MCF 10A (cell line): ENCODE measurements at places on chromosomes 13 and 19. TPM values are rescaled to one million over a fixed set of nuclear protein-coding genes. Genes with fewer than 3 reads are reported as not detected.

DNA sequence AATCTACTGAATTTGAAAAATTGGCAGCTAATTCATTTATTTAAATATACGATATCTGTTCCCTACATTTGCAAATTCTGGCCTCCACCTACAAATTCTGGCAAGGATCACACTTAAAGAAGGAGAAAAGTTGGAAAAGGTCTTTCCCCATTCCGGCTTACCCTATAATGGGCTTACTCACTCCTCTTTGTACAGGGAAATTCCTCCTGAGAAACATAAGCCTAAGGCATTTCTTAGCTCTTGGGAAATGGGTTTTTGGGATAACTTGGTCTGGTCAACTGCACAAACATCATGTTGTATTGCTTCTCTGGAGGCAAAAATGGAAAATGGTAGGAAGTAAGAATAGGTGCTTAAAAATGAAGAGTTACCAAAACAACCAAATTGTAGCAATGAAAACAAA, 25.5 kb downstream of the KCTD12 start:
- no peaks in the 10 kb centered on the region for H3K27me3 ChIP-seq
- no peak overlapping the region for H3K27ac ChIP-seq
- H3K4me3 ChIP-seq, result no peak overlapping the region

- DNase-seq, result no peak
- H3K4me3 ChIP-seq, result no peak overlapping the region
- H3K4me1 ChIP-seq, result no peaks in the 10 kb centered on the region
- no peak overlapping the region for H3K27ac ChIP-seq
- peaks cover 11% of the 10 kb centered on the region for H3K27me3 ChIP-seq
Measured at GRCh38 chr13:62287764-62288163, 872.1 kb upstream of the PCDH20 start.

- no peak overlapping the region for H3K4me3 ChIP-seq
- H3K27me3 ChIP-seq, result peaks cover 17% of the 10 kb centered on the region
- no peaks in the 10 kb centered on the region for H3K36me3 ChIP-seq
- DNase-seq, result peak; percentile 12
- no peaks in the 10 kb centered on the region for H3K4me1 ChIP-seq
Measured at GRCh38 chr13:99446242-99446641, 55.0 kb upstream of the TM9SF2 start.

- H3K27ac ChIP-seq, result no peak overlapping the region
- no peak for DNase-seq
- no peak overlapping the region for H3K4me3 ChIP-seq
- H3K27me3 ChIP-seq, result peaks cover 24% of the 10 kb centered on the region
- no peaks in the 10 kb centered on the region for H3K36me3 ChIP-seq
Measured at GRCh38 chr13:35781036-35782000, 304.8 kb upstream of the MAB21L1 start.

DNA sequence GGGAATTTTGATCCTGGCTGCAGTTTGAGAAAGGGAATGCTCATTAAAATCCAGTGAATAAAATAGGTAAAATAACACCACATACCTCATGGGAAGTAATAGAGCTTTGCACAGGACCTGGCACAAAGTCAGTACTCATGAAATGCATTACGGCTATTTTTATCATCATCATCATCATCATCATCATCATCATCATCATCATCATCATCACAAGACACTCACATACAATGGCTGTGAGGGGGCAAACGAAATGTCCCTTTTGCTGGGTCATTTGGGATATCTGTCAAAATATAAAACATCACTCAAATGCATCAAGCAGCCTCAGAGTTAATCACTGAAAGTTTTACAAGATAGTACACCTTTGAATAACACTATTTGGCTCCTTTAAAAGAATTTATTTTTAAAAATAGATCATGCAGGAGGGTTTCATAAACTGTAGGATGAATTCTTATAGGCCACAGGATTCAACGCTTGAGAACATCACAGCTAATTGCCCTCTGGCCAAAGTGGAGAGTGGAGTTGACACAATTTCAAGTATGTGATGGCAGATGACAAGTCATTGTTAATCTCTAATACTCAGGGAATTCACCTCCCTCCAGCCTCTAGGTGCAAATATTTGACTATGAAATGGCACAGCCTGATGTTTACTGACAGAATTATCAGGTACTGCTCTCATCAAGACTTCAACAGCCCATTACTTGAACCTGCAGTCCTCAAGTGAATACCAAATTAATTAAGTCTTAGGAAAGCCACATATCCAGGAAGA, 14.2 kb upstream of the ZNF599 start:
- no peak for DNase-seq
- no peaks in the 10 kb centered on the region for H3K36me3 ChIP-seq
- H3K27me3 ChIP-seq, result no peaks in the 10 kb centered on the region
- H3K4me3 ChIP-seq, result no peak overlapping the region
- no peak overlapping the region for H3K27ac ChIP-seq

GRCh38 chr13:67736646-67737420, 506.7 kb upstream of the PCDH9 start:
- H3K4me3 ChIP-seq, result no peak overlapping the region
- H3K4me1 ChIP-seq, result peaks cover 14% of the 10 kb centered on the region
- peak; percentile 68 for DNase-seq
- H3K36me3 ChIP-seq, result no peaks in the 10 kb centered on the region
- H3K27me3 ChIP-seq, result no peaks in the 10 kb centered on the region

- no peak overlapping the region for H3K4me3 ChIP-seq
- H3K36me3 ChIP-seq, result no peaks in the 10 kb centered on the region
- no peak overlapping the region for H3K27ac ChIP-seq
- H3K4me1 ChIP-seq, result no peaks in the 10 kb centered on the region
- H3K27me3 ChIP-seq, result peaks cover 26% of the 10 kb centered on the region
- DNase-seq, result no peak
Measured at GRCh38 chr13:28449826-28450773, 44.8 kb downstream of the FLT1 start.

- H3K4me3 ChIP-seq, result no peak overlapping the region
- DNase-seq, result no peak
- H3K4me1 ChIP-seq, result peaks cover 33% of the 10 kb centered on the region
- H3K36me3 ChIP-seq, result peaks cover 16% of the 10 kb centered on the region
Measured at GRCh38 chr19:5961969-5962945, 15.7 kb downstream of the RANBP3 start.

- DNase-seq, result peak; percentile 22
- peaks cover 34% of the 10 kb centered on the region for H3K36me3 ChIP-seq
- H3K27ac ChIP-seq, result peak overlapping the region; percentile 46
- peak overlapping the region; percentile 75 for H3K4me3 ChIP-seq
Measured at GRCh38 chr19:1650650-1651567, 1.5 kb downstream of the TCF3 start.

- no peak overlapping the region for H3K27ac ChIP-seq
- no peaks in the 10 kb centered on the region for H3K4me1 ChIP-seq
- no peaks in the 10 kb centered on the region for H3K36me3 ChIP-seq
- DNase-seq, result no peak
- H3K27me3 ChIP-seq, result peaks cover 85% of the 10 kb centered on the region
- no peak overlapping the region for H3K4me3 ChIP-seq
Measured at GRCh38 chr13:45607931-45608330, 7.6 kb downstream of the ERICH6B start.

Gene PSG2
- total RNA-seq, result not detected in 2 replicates

Gene BORA
- total RNA-seq, result 10.5 and 14.1 TPM in 2 replicates

Gene HSD11B1L
- total RNA-seq, result 4.1 and 5.5 TPM in 2 replicates

Gene MED25
- total RNA-seq, result 39.9 and 43.2 TPM in 2 replicates

Gene INSR
- 8.8 and 11.8 TPM in 2 replicates for total RNA-seq
